ENCODE measurements at places on chromosomes 3 and 15.
A peak's percentile ranks its signal among the peaks of the same experiment; 100 is the strongest.

DNA sequence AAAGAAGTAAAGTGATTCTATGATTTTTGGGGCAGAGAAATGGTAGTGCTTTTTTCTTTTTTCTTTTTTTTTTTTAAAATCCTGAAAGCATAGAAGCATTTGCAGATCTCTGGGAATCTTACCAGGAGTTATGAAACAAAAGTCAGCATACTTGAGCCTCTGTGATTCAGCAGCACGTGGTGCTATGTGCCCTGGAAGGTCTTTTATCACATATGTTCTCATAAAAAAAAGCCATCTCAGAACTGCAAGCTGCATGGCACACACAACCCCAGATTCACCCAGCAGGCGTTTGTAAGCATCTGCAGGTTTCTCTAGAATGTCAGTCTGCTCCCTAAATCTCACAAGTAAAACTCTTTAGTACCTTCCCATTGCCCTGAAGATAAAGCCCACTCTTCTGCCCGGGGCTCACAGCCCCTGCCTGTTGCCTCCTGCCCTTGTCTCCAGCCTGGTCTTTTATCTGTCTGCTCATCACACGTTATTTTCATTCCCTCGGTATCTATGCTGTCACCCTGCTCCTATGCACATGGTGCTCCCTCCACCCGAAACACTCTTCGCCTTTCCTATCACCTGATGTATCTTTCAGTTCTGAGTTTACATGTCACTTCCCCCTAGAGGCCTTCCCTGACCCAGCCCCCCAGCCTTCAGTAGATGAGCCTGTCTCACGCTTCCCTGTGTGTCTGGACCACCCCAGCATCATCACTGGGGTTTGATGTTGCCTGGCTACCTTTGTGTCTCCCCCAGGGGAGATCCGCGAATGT lies 72.4 kb downstream of the CHDH start:
- peak; percentile 40 for DNase-seq

- no peak for DNase-seq
These were observed 519.2 kb downstream of the EPHB1 start for GRCh38 chr3:135314237-135314636.

DNA sequence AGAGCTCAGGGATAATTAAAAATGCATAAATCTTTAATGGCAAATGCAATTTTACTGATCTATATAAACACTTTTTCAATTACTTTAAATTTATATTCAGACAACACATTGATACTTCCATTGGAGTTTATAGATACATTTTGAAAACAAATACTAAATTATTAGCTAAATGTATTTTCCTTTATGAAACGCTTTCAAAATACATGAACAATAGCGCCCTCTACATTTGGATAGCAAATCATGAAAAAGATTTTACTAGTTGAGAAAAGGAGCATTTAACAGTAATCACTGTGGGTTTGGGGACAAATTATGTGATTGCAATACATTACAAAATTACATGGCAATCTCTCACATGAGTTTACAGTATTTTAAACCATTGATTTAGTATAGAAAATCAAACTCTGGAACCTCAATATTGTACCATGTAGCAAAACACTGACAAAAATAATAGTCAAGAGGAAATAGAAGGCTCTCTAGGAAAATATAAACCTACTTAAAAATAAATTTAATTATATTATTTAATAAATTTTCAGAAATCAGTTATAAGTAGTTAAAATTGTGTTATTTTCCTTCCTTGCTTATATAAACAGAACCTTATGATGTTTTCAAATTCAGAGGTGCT lies 207.9 kb downstream of the ZIC1 start:
- no peak for DNase-seq

DNA sequence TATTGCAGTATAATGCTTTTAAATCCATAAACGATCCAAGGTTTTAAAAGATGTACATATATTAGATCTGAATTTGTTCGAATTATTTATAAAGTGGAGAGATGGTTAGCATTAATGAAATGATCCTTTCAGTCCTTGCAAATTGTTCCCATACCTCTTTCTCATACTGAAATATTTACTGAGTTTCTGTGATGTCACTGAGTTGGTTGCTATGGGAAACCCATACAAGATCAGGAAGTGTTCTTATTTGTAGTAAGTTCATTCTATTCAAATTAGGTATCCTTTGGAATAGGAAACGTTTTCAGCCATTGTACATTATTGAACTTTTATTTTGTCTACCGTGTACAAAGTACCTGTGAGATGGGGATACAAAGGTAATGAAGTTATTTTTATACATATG lies 73.2 kb upstream of the CHL1 start:
- DNase-seq = no peak

GRCh38 chr3:42174679-42175385 lies 83.7 kb downstream of the TRAK1 start:
- DNase-seq = no peak
